ENCODE measurements at places on chromosomes 11 and 22. TPM values are rescaled to one million over a fixed set of nuclear protein-coding genes. Genes with fewer than 3 reads are reported as not detected.

DNA sequence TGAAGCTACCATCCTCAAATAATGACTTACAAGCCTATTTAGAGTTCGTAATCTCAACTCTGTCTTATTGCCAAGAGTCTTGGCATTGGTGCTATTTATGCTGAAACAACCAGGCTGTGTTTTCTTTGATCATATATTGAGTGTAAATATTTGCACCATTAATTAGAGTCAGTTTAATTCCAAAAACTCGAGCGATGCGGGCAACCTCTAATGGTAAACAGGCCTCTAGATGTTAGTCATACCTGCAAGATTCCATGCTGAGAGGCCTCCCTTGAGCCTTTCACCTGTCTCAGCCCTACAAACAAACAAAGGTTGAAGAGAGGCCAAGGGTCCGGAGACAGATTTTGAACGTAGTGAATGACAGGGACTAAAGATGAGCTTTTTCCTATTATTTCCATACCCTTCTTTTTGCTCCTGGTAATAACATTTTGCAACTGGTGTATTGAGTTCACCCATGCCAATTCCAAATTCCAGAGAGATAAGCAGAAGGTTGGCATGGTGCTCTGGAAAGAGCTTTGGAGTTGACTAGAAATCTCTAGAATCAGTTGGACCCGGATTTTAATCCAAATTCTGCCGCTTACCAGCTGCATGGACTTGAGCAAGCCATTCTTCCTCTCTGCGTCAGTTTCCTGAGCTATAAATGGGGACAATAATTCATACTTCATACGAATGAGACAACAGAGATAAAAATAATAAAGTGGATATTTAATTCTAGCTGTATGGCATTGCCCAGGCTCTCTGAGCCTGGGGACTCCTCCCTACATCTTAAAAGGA lies 99.1 kb upstream of the ANO1 start:
- H3K36me3 ChIP-seq: no peaks in the 10 kb centered on the region
- no peak overlapping the region for H3K27ac ChIP-seq
- no peak for DNase-seq
- H3K4me3 ChIP-seq: no peak overlapping the region
- no peaks in the 10 kb centered on the region for H3K27me3 ChIP-seq

GRCh38 chr22:22460635-22461034 lies 47.9 kb downstream of the ZNF280B start:
- no peaks in the 10 kb centered on the region for H3K36me3 ChIP-seq
- H3K27me3 ChIP-seq: no peaks in the 10 kb centered on the region
- no peaks in the 10 kb centered on the region for H3K4me1 ChIP-seq
- no peak overlapping the region for H3K4me3 ChIP-seq

DNA sequence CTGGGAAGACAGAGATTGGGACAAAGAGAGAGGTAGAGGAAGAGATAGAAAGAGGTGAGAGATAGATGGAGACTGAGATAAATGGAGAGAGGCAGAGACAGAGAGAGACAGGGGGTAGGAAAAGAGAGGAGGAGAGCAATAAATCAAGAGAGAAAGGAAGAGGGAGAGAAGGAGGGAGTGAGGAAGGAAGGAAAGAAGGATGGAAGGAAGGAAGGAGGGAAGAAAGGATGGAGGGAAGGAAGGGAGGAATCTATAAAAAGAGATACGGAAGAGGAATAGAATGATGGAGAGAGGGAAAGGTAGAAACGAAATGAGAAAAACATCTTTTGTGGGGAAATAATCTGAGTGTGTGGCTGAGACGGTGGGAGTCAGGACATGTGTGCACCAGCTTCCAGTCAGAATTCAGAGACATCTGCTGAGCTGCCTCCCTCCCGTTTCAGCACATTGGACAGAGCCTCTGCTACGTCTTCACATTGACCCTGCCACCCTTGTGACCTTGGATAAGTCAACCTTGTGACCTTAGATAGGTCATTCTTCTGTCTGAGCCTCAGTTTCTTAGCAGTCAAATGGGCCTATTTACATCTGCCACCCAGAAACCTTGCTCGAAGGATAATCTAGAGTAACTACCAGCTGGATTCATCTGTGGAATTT lies 417.8 kb downstream of the MIAT start:
- H3K4me3 ChIP-seq: no peak overlapping the region
- DNase-seq: no peak
- H3K36me3 ChIP-seq: no peaks in the 10 kb centered on the region
- no peaks in the 10 kb centered on the region for H3K27me3 ChIP-seq

DNA sequence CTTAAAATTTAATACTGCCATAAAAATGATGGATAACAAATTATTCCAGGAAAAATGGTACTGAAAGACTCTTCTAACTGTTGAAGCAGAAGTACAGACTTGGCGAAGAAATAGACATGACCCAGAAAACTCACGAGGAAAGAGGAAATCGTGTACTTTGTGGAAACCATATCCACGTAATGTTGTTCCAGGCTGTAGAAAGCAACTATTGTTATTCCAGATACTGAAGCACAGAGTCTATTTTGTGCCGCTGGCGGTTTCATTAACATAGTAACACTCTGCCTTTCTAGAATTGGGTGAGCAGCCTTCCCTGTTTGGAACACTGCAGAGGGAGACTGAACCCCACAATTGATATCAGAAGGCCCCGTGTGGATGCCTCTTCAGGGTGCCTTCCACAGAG lies 310.6 kb downstream of the TBC1D22A start:
- no peak overlapping the region for H3K27ac ChIP-seq
- DNase-seq: no peak

GRCh38 chr11:77191823-77192495 lies 63.9 kb downstream of the MYO7A start:
- peak; percentile 79 for DNase-seq
- no peaks in the 10 kb centered on the region for H3K4me1 ChIP-seq
- H3K27ac ChIP-seq: no peak overlapping the region
- no peak overlapping the region for H3K4me3 ChIP-seq
- no peaks in the 10 kb centered on the region for H3K27me3 ChIP-seq

DNA sequence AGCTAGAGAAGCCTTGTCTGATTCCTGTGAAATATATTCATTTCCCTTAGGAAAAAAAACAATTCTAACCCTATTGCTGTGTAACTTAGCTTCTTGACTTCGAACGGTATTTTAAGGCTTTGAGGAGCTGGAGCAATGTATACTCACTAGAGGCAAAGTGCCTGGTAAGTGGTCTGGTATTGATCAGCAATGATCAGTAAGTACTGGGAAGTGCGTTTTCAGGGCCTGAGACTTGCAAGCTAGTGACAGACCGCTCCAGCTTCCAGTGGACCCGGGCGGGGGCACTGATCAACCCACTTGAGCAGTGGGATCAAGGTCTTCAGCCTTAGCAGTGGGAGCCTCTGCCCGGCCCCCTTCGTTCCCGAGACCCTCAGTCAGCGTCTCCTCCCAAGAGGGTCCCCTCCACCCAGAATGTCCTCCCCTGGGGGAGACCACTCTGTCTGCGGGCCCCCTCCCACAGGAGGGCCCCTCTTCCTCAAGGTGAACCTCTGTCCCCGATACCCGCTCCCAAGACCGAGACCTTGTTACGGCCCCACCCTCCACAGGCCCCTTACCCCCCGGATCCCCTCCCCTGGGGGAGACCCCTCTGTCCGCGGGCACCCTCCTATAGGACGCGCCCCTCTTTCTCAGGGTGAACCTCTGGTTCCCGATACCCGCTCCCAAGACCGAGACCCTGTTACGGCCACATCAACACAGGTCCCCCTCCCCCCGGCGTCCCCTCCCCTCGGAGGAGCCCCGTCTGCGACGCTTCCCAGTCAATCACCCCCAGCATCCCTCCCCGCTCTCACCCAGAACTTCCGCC lies 452 bp upstream of the ATXN10 start:
- H3K27me3 ChIP-seq: no peaks in the 10 kb centered on the region
- no peaks in the 10 kb centered on the region for H3K36me3 ChIP-seq
- peak overlapping the region; percentile 81 for H3K4me3 ChIP-seq

DNA sequence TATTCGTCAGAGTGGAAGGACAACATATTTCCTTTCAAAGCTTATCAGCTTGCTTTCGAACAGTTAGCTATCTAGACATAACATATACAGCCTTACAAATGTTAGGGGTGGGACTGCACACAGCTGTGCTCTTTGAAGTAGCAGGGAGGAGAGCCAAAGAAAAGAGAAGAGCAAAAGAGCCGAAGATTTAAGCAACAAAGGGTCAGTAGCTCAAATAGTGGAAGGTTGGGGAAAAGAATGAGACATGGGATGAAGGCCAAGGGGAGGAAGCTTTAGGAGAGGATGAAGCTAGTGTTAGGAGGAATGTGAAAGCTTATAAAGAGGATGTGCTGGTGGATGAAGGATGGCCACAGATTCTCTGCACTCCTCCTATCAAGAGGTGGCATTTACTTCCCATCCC lies 31.8 kb upstream of the IGSF22 start:
- no peak overlapping the region for H3K27ac ChIP-seq
- no peaks in the 10 kb centered on the region for H3K4me1 ChIP-seq
- no peak overlapping the region for H3K4me3 ChIP-seq

GRCh38 chr11:17813391-17814059 lies 78.9 kb downstream of the KCNC1 start:
- no peak overlapping the region for H3K27ac ChIP-seq
- DNase-seq: no peak
- H3K4me1 ChIP-seq: no peaks in the 10 kb centered on the region
- H3K36me3 ChIP-seq: no peaks in the 10 kb centered on the region

DNA sequence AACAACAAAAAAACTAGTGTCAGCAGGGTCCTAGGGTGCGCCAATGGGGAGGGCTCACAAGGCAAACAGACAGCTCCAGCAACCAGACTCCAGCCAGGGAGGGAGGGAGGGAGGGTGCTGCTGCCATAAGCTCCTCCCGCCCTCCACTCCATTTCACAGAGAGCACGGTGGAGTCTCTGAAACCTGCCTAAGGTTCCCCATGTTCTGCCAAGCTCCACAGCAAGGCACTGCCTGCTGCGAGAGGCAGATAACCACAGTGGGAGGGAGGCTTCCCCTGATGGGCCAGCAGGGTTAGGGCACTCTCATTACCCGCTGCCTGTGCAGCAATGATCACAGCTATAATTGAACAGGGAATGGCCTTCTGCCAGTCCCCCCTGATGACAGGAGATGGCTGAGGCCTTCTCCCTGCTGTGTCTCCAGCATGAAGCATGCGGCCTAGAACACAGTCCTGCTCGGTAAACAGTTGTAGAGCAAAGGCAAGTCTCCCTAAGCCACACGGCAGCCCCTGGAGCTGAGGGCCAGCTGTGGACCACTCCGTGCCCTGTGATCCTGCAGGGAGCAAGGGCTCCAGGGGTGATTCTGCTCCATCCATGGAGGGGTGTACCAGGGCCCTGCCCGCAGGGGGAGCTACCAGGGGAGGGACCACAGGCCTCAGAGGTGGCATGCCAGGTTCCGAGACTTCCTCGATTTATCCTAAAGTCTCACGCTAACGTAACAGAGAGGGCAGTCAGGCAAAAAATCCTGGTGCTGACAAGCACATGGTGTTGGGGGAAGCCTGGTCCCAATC lies 42.9 kb downstream of the PC start:
- no peak overlapping the region for H3K27ac ChIP-seq
- H3K27me3 ChIP-seq: no peaks in the 10 kb centered on the region
- no peaks in the 10 kb centered on the region for H3K4me1 ChIP-seq
- no peak for DNase-seq
- no peaks in the 10 kb centered on the region for H3K36me3 ChIP-seq

GRCh38 chr11:129743112-129743815 lies 72.4 kb upstream of the TMEM45B start:
- no peaks in the 10 kb centered on the region for H3K4me1 ChIP-seq
- H3K36me3 ChIP-seq: no peaks in the 10 kb centered on the region
- H3K27ac ChIP-seq: no peak overlapping the region
- no peaks in the 10 kb centered on the region for H3K27me3 ChIP-seq
- no peak overlapping the region for H3K4me3 ChIP-seq

- no peaks in the 10 kb centered on the region for H3K27me3 ChIP-seq
- H3K27ac ChIP-seq: no peak overlapping the region
- H3K36me3 ChIP-seq: no peaks in the 10 kb centered on the region
- H3K4me1 ChIP-seq: no peaks in the 10 kb centered on the region
- DNase-seq: peak; percentile 86
- no peak overlapping the region for H3K4me3 ChIP-seq
Measured at GRCh38 chr22:42331014-42331413, 60.6 kb upstream of the TCF20 start.

GRCh38 chr11:70646272-70647049 lies 248.1 kb downstream of the CTTN start:
- H3K36me3 ChIP-seq: no peaks in the 10 kb centered on the region
- no peak overlapping the region for H3K27ac ChIP-seq
- no peak overlapping the region for H3K4me3 ChIP-seq
- H3K4me1 ChIP-seq: no peaks in the 10 kb centered on the region

- no peaks in the 10 kb centered on the region for H3K36me3 ChIP-seq
- no peak overlapping the region for H3K4me3 ChIP-seq
- H3K27ac ChIP-seq: no peak overlapping the region
- no peaks in the 10 kb centered on the region for H3K27me3 ChIP-seq
- DNase-seq: no peak
- H3K4me1 ChIP-seq: no peaks in the 10 kb centered on the region
Measured at GRCh38 chr11:97739932-97740800, 1280.6 kb upstream of the CNTN5 start.

- no peak for DNase-seq
- H3K27ac ChIP-seq: no peak overlapping the region
- H3K27me3 ChIP-seq: no peaks in the 10 kb centered on the region
- no peak overlapping the region for H3K4me3 ChIP-seq
- H3K36me3 ChIP-seq: no peaks in the 10 kb centered on the region
Measured at GRCh38 chr11:120017582-120018150, 120.2 kb downstream of the TRIM29 start.

- H3K4me3 ChIP-seq: no peak overlapping the region
- no peaks in the 10 kb centered on the region for H3K27me3 ChIP-seq
- no peak for DNase-seq
- no peaks in the 10 kb centered on the region for H3K36me3 ChIP-seq
- no peaks in the 10 kb centered on the region for H3K4me1 ChIP-seq
- H3K27ac ChIP-seq: no peak overlapping the region
Measured at GRCh38 chr11:30758946-30759504, 172.9 kb upstream of the MPPED2 start.

GRCh38 chr11:235609-235996 lies 539 bp downstream of the SIRT3 start:
- H3K4me1 ChIP-seq: peaks cover 23% of the 10 kb centered on the region
- H3K36me3 ChIP-seq: no peaks in the 10 kb centered on the region
- H3K27ac ChIP-seq: peak overlapping the region; percentile 96
- no peaks in the 10 kb centered on the region for H3K27me3 ChIP-seq

Gene OVCH2
- 5.7 TPM for total RNA-seq

Gene OR56A1
- total RNA-seq: not detected

Gene CSKMT
- 16.0 TPM for total RNA-seq

Gene OR2AG2
- not detected for total RNA-seq

Gene KCNQ1OT1
- 2.9 TPM for total RNA-seq

Gene GLYAT
- total RNA-seq: not detected

Gene HPX
- 3.1 TPM for total RNA-seq

Gene ST14
- 73.3 TPM for total RNA-seq

Gene TENM4
- total RNA-seq: 1.5 TPM
